ENCODE measurements at places on chromosomes 2 and 18.

DNA sequence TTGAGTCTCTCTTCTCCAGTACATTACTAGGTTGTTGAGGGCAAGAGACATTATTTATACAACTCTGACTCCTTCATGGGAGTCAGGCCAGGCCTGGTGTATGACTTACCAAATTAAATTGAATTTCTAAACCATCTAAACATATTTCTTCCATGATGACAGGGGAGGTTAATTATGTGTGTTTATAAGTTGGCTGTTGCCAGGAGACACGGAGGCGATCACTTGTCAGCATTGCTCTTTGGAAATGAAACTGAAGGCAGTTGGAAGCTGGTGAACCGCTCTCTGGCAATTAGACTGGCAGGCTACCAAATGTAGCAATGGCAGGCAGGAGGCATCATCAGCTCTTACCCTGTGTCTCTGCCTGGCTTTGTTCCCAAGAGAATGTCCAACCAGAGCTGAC, 241.4 kb downstream of the KCNS3 start:
- peak; percentile 75 for DNase-seq

DNA sequence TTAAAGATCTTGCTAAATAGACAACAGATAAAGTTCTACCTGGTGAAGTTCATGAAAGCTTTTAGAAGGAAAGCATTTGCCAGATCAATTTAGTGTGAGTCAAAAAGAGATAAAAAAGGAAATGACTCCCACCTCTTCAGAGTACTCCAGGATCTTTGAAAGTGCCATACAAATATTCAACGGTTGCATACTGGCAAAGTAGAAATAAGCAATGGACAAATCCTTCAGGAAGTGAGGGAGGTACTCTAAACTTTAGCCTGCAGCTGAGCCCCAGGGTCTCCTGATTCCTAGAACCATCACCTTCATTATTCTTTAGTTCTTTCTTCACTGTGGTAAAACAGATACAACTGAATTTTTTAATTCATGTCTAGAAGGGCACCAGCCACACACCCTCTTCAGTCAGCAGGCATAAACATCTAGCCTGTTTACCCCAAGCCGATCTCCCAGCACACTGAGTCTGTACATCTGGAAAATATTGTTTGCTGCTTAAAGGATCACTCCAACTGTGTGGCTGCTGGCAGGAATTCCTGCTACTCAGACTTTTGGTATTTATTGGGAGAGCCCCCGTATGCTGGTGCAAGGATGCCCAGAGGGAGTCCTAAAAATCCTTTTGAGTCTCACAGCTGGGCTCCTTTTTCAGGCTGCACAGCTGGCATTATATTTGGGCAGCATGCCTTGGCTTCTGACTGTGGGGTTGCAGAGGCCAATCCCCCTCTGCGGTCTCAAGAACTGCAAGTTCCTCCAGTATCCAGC, 72.3 kb upstream of the SESTD1 start:
- DNase-seq: peak; percentile 61

DNA sequence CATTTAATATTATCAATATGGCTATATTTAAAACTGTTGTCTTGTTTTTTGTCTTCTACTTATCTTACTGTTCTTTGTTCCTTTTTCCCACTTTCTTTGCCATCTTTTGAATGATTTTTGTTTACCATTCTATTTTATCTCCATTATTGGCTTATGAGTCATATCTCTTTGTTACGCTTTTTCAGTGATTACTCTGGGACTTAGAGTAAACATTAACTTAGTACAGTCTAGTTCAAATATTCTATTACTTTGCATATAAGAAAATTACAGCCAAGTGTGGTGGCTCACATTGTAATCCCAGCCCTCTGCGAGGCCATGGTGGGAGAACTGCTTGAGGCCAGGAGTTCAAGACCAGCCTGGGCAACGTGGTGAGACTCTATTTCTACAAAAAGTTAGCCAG, 26.1 kb downstream of the ADCY3 start:
- no peak for DNase-seq

DNA sequence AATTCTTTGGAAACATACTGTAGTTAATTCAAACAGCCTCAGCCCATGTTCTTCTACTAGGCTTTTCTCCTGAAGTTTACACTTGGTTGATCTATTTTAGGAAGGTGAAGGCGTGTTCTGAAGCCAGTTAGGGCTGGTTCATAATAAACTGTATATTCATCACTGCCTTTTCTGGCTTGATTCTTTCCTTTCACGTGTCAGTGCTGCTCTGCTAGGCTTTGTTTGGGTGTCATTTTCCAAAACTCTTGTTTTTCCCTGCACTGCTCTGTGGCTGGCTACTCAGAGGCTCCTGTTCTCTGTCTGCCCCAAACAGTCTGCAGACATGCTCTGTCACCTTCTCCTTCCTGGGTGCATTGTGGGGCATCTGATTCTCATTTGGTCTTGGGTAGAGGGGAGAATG, 136.1 kb downstream of the PARD3B start:
- DNase-seq: no peak

DNA sequence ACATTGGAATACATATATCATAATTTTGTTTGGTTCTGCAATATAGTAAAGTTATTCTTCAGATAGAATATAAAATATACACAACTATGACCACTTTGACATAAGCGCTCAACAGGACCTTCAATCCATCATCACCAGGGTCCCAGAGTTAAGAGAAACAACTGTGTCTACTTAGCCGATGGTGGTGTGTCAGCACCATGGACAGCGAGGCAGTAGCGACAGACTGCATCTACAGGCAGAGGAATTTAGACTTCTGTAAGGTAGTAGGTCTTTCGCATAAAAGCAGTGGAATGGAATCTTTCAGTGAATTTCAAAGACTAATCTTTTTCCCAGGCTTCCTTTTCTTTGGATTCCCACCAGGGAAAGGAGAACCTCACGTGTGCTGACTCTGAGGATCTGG, 20.5 kb upstream of the LRPPRC start:
- peak; percentile 49 for DNase-seq

DNA sequence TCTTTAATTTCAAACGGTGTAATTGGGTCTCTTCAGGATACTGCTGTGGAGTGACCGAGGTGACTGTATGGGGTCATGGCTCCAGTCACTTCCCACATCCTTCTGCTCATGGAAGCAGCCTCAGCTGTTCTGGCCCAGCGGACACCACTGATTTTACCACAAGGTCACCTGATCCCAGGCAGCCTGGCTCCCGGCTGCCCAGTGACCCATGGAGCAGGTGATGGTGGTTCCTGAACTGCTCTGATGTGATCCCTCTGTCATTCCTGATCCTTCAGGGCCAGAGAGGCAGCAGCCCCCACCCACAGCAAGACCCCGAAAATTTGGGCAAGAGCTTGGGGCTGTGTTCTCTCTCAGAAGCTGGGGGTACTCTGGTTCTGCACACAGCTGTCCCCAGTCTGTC, 35.5 kb upstream of the HS6ST1 start:
- DNase-seq: no peak

- DNase-seq: no peak
Measured at GRCh38 chr2:166060191-166060590, 67.6 kb downstream of the SCN1A start.

DNA sequence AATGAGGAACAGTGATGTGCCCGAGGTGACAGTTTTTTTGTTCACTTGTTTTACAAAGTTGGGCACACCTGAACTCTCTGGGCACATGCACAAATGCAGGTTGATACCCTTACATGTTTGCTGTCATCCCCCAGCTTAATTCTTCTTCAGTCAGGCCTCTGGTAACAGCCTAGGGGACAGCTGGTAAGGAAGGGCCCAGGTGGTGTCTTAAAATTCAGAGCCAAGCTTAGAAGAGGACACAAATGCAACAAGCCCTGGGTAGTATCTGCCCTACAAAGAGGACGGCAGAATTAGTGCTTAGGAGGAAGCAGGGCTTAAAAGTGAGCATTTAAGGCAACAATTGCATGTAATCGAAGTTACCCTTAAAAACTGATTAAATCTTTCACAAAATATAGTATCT, 171.9 kb upstream of the ACAA2 start:
- DNase-seq: no peak

GRCh38 chr2:156779416-156780120, 343.4 kb downstream of the GPD2 start:
- no peak for DNase-seq

- no peak for DNase-seq
Measured at GRCh38 chr2:223853425-223853837, 16.0 kb upstream of the AP1S3 start.

DNA sequence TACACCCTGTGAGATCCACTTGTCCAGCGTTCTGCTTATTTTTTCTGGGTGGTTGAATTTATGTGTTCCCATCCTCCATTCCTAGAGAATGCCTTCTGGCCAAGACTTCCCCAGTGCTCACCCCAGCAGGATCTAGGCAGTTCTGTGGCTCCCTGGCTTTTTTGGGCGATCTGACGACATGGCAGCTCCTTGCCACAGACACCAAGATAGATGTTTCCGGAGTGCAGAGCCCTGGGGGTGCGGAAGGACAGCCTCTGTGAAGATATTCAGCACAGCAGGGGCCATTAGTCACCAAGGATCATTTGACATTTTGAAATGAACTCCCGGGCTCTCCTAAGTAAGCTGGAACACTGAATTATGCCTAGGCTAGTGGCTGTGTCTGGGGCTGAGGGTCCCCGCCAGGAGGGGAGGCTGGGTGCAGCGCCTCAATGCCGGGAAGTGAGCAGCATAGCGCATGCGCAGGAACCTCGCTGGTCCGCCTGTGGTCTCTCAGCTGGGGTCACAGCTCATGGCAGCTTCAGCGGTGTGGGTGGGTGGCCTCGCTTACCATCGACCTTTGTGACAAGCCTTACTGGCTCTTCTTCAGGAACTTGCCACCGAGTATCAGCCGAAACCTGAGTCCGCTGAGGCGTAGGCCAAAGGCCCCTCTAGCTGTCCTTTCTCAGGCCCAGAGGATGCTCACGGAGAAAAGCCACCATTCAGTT, 60.3 kb downstream of the MEX3C start:
- DNase-seq: no peak

DNA sequence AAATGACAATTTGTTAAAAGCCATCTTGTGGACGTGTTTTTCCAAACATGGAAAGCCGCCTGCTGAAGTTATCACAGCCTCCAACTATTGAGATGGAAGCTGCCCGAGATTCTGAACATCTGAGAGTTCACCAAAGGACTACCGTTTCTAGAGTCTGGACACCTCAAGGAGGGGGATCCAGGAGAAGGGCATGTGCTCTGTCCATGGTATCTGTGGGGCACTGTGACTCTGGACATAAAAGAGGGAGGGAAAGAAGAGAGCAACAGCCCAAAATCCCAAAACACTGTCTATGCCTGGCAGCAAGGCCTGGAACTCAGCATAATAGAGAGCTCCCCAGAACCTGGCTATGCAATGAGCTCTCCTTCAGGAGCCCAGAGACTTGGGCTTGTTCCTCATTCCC, 319.9 kb downstream of the EN1 start:
- peak; percentile 25 for DNase-seq

GRCh38 chr2:152465541-152465940, 130.6 kb downstream of the FMNL2 start:
- DNase-seq: no peak

- DNase-seq: peak; percentile 74
Measured at GRCh38 chr2:54528311-54528955, 72.3 kb downstream of the SPTBN1 start.

DNA sequence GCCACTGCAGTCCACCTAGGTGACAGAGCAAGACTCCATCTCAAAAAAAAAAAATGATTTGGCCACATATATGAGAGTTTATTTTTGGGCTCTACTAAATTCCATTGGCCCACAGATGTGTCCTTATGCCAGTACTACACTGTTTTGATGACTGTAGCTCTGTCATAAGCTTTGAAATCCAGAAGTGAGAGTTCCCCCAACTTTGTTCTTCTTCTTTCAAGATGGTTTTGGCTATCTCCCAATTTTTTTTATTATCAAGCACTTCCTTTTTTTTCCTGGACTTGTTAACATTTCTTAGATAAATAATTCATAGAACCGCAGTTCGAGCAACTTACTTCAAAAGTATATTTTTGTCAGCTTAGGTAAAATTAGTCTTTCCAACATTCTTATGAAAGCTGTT, 96.9 kb downstream of the TSHZ1 start:
- no peak for DNase-seq

DNA sequence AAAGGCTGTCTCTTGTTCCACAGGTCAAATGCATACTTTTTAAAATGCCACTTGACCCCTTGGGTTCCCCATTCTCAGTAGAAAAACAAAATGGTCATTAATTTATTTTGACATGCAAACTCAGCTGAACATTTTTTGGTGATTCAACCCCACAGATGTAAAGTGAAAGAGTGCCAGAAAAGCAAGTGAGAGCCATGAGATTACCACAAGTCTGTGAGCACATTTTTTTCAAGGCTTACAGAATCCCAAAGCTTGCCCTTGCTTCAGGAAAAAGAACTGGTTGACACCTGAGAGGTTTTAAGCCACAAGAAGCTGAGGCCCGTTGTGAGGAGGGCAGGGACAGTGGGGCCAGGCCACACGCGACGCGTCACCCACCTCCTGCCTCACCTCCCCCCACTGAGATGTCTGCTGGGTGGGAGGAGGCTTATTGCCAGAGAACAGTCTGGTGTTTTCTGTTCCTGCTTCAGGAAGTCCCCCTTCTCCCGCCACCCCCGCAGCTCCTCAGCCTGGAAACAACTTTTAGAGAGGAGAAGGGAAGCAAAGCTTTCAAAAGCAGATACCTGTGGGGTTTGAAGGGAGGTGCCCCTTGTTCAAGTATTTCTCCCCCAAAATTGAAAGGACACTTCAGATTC, 70.4 kb upstream of the CYP1B1 start:
- peak; percentile 95 for DNase-seq

GRCh38 chr2:161139098-161139987, 20.9 kb upstream of the TANK start:
- DNase-seq: no peak

- DNase-seq: no peak
Measured at GRCh38 chr18:23277399-23277798, 142.1 kb downstream of the CABLES1 start.

Measured in fibroblast of skin of abdomen (primary cell).